ENCODE measurements at places on chromosomes 7 and 10.
A peak's percentile ranks its signal among the peaks of the same experiment; 100 is the strongest.

DNA sequence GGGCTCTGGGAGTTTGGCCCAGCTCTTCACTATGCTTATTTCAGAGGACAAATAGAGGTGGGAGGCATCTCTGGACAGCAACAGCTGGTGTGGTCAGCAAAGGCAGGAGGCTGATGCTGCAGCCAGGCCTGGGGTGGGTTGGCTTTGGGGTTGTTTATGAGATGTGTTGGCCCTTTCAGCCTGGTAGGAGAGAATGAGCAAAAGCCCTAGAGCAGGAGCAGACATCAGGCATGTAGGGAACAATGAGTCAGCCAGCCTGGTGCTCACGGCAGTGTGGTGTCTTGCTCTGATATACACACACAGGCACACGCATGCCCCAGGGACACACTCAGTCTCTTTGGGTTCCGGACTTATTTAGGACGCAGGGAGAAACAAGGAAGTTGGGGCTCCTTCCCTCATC lies 157.1 kb downstream of the PRKCQ start:
- ATAC-seq: no peak

DNA sequence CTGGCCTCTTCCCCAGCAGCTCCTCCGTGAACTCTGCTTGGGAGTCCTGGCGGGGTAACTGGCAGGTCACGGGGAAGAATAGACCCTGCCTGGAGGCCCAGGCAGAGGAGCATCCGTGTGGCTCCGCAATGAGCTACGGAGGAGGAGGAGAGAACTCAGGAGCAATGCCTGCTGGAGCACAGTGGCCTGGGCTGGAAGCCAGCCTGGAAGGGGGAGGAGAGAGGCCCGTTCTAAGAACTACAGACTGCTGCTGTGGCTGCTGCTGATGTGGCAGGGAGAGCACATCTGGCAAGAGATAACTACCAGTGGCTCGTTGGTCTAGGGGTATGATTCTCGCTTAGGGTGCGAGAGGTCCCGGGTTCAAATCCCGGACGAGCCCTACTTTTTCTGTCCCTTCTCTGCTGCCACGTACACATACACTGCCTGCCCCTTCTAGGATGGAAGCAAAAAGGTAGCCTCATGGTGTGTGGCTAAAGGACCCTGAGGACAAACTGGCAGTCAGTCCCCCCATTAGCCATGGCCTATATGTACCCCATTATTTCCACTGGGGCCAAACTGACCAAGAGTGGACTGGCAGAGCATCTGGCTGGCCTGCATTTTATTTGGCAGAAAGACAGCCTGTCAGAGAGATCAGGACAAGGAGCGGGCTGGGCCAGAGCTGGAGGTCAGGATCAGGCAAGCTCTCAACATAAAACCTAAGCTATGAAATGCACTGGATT lies 7.7 kb upstream of the OPN1SW start:
- ATAC-seq: peak; percentile 80

DNA sequence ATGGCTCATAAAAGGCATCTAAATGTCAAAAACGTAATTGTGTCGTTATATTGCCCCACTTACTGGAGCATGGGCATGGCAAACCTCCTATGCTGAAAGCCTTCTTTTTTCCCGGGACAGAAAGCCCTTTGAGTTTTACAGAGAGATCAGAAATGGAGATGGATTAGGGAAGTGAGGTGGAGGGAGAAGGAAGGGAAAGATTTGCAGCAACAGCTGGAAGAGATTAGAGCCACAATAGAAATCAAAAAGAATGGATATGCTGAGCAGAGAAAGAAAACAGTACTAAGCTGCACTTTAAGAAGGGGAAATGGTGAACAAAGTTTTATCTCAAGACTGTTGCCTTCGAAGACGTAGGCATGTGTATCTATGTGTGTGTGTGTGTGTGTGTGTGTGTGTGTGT lies 97.2 kb upstream of the PCGF5 start:
- no peak for ATAC-seq

GRCh38 chr10:101566333-101567164 lies 21.5 kb downstream of the POLL start:
- no peak for ATAC-seq

DNA sequence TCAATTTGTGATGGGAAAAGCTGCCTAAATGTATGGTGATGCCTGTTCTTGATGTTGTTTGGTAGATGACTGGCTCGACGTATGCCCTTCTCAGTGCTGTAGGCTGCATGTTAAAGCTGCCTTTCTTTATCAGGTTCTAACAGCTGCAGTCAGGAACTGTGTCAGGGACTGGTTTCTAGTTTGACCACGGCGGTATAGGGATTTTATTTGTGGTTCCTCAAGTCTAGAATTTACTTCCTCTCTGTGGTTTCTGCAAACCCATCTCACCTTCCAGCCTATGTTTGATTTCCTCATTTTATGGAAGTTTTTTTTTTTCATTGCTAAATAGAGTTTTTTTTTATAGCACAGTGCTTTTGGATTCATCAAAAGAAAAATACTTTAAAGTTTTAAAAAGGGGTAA lies 26.5 kb downstream of the LMTK2 start:
- no peak for ATAC-seq

GRCh38 chr10:131678171-131678570 lies 222.6 kb upstream of the PPP2R2D start:
- no peak for ATAC-seq

GRCh38 chr10:131439705-131440104 lies 128.2 kb upstream of the TCERG1L start:
- no peak for ATAC-seq

GRCh38 chr10:69459101-69459790 lies 8.0 kb downstream of the TSPAN15 start:
- no peak for ATAC-seq

DNA sequence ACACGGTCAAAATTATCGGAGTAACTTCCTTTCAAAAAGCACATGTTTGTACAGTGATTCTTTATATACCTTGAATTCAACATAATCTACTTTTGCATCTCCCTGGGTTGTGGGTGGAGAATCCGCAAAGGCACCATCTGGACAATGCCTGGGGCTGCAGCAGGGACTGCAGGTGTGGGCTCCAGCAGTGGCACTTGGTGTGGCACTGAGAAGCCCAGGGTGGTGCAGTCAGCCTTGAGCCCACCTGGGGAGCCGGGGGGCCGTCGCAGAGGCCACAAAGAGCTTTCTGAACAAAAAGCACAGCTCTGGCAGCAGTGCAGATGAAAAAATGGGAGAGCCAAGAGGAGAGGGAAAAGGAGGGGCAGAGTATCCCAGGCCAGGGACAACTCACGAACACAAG lies 22.2 kb downstream of the PARD3 start:
- no peak for ATAC-seq

GRCh38 chr7:38561166-38561565 lies 70.0 kb downstream of the AMPH start:
- ATAC-seq: no peak

GRCh38 chr10:86255405-86256251 lies 111.0 kb downstream of the GRID1 start:
- ATAC-seq: no peak

GRCh38 chr7:154832557-154833138 lies 170.3 kb downstream of the PAXIP1 start:
- ATAC-seq: no peak

- ATAC-seq: no peak
Measured at GRCh38 chr10:132328738-132329137, 3.3 kb upstream of the LRRC27 start.

DNA sequence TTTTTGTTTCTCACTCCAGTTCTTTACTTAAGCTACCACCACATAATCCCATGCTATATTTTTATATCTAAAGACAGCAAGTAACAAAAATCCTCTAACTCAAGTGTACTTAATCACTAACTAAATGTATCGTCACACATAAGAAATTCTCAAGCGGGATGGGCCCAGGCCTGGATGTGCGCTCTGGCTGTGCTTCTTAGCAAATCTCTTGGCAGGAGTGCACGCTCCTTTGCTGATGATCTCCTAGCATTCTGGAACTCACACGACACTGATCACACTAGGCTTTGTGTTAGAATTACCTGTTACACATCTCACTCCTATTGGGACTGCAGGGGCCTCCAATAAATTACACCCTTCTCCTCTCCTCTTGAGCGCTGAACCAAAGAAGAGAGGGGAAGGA lies 46.7 kb upstream of the CALD1 start:
- no peak for ATAC-seq

GRCh38 chr10:98919899-98920298 lies 315.8 kb downstream of the HPSE2 start:
- no peak for ATAC-seq

DNA sequence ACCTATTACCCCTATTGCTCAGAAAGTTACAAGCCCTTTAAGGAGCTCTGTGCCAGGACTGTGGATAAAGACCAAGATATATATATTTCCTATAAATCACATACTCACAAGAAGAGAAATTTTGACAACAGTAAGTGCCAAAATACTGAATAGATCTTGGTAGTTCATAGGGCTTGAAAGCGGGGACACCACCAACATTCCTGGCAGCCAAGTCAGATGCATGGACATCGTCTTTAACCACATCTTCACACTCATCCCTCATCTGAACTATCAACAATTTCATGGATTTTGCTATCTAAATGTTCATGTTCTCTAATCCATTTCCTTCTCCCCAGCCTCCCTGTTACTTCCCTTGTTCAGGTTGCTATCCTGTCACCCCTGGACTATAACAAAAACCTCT lies 67.5 kb upstream of the LRRC17 start:
- ATAC-seq: no peak

- no peak for ATAC-seq
Measured at GRCh38 chr7:92832534-92833023, 3.8 kb downstream of the CDK6 start.

- no peak for ATAC-seq
Measured at GRCh38 chr7:36686499-36686898, 37.8 kb downstream of the AOAH start.

DNA sequence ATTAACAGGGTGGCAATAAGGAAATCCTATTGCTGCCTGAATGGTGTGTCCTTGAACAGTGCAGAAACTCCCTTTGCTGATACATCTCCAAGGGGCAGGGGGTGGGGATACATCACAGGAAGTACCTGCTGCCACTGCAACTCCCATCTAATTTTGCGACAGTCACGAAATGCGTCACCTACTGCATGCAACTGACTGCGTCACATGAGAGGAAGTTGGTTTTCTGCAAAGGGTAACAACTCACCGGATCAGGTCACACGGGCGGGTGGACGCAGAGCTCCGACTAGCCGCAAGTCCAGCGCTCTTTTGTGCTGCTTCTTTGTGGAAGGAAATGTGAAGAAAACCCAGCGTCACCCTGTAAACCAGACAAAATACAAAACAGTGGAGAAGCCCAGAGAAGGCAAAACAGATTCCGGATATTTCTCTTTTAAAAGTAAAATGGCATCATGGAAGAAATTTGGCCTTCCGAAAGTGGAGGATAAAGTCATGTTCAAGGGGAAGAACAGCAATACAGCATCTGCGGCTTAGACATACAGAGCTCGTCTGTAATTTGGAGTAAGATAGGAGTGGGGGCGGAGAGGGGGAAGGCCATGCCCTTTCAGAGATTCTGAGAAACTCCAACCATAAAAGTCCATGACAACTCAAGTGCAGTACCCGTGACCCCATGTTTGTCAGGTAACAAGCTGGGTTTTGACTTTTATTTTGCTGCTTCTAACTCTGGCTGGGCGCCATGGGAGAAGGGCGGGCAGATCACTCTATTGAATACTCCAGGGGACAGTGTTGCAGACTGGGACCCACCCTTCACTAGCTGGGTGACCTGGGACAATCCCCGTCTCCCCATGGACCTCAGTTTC lies 32.3 kb upstream of the PLEKHS1 start:
- ATAC-seq: no peak

DNA sequence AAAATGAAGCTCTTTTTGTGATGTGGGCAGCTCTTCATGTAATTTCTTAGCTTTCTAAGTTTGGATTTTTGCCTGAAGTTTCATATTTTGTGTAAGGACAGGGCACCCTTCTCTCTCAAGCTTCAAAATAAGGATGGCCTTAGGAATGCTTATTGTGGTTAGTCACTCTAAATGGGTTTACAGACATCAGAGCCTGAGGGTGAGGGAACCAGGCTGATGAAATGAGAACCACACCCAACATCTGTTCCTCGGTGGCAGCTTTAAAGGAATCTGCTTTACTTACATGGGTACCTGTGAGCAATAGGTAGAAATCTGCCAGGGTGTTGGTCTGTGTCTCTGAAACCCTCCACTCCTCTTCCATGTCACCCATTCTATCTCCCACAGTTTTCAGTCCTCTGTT lies 174.3 kb downstream of the EMX2 start:
- no peak for ATAC-seq

GRCh38 chr7:42469341-42469740 lies 232.3 kb upstream of the GLI3 start:
- no peak for ATAC-seq

- ATAC-seq: no peak
Measured at GRCh38 chr7:132112657-132113056, 463.6 kb downstream of the PLXNA4 start.

DNA sequence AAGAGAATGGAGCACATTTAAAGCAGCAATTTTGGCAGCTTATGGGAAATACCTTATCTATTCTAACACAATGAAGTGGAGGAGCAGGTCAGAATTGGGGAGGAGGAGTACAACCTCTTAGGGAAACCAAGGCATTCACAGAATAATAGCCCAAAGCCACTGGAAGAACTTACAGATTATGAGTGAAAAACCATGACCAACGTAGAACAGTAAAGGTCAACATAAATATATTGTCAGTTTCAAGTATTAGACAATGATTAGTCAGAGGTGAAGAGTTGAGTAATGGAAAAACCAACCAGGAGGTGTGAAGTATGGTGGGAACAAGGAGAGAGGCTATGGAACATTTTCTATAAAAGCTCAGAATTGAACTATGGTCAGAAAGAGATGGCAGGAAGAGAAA lies 304.3 kb upstream of the SP4 start:
- ATAC-seq: no peak

DNA sequence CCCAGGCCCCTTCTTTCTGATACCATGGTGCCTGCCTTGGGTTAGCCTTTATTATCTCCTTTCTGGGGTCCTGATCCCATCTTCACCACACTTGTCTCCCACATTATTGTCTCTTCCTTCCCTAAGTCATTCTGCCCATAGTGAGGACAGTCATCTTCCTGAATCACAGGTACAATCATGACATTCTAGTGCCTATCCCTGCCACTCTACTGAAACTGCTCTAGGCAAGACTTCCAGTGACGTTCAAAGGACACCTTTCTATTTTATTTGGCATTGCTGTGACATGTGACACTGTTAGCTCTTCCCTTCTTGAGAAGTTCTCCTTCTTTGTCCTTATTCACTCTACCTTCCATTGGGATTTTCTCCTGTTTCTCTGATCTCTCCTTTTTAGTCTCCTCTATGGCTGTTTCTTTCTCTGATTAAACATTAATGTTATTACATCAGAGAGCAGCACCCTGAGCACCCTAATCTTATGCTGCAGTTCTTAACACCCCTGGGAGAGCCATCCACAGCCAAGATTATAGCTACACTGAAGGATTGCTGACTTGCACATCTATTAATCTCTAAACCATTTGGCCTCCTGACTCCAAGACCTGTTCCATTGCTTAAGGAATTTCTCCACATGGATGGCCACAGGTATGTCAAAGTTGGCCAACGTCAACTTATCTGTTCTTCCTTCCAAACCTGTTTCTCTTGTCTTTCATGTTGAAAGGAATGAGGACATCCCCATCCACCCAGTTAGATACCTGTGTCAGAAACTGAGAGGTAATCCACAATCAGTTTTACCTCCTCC lies 10.9 kb downstream of the MACC1 start:
- ATAC-seq: no peak

- ATAC-seq: no peak
Measured at GRCh38 chr10:133211959-133212852, 17.8 kb upstream of the UTF1 start.

Measured in gastroesophageal sphincter (tissue), 4 donors.